ENCODE measurements at places on chromosomes 16 and 17.
A peak's percentile ranks its signal among the peaks of the same experiment; 100 is the strongest.

GRCh38 chr17:61000911-61001310 lies 323.3 kb downstream of the BCAS3 start:
- no peak for DNase-seq

GRCh38 chr17:731644-732066 lies 741 bp upstream of the TLCD3A start:
- DNase-seq, result no peak

DNA sequence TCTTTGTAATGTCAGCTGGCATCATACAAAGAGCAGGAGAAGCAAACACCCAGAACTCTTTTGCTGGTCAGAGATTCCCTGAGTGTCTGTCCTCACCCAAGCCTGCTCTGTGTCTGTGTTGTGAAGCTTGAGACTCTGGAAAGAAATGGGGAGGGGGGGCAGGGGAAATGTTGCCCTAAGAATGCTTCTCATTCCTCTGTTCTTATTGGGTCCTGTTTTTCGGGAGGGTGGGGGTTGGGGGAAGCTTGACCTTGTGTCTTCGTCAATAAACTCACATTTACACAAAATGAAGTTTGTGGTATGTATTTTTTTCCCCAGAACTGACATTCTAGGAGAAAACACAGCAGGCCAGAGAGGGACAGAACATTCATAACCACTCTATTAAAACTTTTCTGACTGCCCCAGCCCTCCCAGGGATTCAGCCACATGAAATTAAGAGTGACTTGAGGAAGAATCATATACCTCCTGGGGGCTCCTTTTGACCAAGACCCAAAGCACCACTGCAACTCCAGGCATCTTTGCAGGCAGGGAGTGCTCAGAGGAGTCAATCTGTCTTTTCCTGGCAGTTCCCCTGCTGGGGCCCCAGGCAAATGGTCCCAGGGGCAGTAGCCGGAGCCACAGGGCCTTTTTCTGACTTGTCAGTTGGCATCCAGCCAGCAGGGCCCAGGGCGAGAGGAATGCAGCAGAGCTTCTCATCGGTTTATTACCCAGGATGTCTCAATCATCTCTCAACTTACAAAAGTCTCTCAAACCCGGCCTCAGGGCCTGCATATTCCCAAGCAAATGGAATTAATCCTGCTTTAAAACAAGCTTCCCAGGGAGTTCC lies 5.1 kb upstream of the RASL10B start:
- DNase-seq, result no peak

DNA sequence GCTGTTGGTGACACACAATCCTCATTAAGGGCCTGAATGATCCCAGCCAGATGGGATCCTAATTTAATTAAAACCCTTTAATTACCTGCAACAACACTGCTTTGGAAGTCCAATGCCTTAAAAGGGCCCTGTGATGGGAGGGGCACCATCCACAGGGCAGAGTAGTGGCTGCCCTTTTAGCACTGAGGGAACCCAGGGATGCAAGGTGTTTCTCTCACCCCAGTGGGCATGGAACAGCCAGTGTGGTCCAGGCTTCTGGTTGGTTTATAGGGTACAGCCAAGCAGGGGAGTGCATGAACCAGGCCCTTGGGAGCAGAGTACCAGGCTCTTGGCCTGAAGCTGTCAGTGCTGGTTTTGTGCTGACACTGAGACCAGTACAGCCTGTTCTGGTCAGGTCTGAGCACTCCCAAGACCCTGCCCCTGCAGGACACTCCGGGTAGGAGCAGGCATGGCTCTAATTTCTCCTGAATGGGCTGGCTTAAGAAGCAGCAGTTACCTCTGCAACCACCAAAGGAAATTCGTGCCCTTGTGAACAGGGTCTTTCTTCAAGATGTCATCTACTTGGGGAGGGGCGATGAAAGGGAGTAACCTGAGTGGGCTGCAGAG lies 9.9 kb downstream of the NXPH3 start:
- peak; percentile 63 for DNase-seq

DNA sequence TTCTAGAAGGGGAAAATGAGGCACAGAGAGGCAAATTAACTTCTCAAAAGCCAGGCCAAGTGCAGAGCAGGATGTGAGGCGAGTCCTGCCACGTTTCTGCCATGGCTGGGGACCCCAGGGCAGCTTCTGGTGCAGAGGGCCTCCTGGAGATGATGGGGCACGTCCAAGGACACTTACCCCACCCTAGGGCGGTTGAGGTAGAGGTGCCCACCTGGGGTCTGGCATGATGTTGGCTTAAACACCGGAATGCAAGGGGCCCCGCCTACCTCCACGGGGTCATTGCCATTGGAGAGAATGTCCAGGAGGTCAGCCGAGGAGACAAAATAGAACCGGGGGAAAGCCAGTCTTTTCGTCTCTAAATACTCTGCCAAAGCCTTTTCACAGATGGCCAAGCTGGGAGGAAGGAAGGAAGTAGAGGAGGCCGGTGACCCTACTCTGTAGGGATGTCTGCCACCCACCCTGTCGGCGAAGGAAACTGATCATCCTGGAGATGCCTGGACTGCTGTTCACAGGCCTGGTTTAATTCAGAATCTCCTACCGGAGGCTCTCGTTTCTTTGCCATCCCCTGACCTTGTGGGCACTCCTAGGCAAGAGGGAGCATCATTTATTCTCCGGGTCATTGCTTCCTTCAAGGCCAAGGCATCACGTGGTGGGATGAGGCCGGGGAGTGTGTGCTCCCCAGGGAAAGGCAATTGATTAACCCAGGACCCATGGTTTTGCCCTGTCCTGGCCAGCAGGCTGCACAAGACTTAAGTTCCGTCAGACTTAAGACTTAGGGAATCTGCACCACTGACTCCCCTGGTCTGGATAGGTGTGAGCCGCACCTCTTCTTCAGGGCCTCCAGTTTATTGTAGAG lies 70.5 kb downstream of the DNAH17 start:
- DNase-seq, result no peak

Measured in LNCaP clone FGC (cell line).